ENCODE measurements at places on chromosomes 3 and 15.

- no peaks in the 10 kb centered on the region for H3K36me3 ChIP-seq
- no peak overlapping the region for H3K27ac ChIP-seq
- no peak overlapping the region for H3K4me3 ChIP-seq
These were observed 1181.9 kb downstream of the ROBO2 start for GRCh38 chr3:78221796-78222195.

DNA sequence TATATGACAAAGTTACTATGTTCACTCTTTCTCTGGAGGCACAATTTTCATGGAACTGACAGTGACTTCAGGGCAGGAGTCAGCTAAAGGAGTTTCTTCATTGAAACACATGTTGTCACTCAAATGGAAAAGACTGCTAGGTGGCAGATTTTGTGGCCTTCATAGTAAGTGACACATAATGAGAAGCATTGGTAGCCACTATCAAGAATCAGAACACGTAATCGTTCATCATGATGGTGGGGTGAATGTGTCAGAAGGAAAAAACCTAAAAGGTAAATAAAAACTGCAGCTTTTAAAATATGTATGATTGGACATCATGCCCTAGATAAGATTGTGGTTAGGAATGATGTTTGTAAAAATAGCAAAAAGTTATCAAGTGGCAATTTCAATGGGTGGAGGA is 1491.0 kb downstream of the SI start:
- DNase-seq: no peak
- no peak overlapping the region for H3K4me3 ChIP-seq
- H3K36me3 ChIP-seq: no peaks in the 10 kb centered on the region
- no peaks in the 10 kb centered on the region for H3K27me3 ChIP-seq
- H3K4me1 ChIP-seq: no peaks in the 10 kb centered on the region
- H3K27ac ChIP-seq: no peak overlapping the region

DNA sequence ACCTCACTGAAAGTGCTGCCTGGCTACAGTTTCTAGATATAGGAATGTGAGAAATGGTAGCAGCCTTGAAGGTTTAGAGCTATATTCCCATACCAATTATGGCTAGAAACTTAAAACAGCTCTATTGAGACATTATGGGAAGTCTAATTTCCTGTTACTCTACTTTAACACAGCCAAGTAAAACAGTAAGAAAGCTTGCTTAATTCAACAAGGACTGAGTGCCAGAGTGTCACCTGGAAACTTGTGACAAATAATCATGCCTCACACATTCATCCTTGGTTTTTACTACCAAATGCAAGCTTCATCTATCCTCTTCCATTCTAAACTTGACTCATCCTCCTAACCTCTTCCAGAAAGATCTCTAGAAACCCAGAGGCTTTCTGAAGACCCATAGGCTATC is 41.7 kb downstream of the UBE3A start:
- no peaks in the 10 kb centered on the region for H3K27me3 ChIP-seq
- no peak for DNase-seq
- no peak overlapping the region for H3K4me3 ChIP-seq
- no peak overlapping the region for H3K27ac ChIP-seq
- peaks cover 3% of the 10 kb centered on the region for H3K36me3 ChIP-seq

DNA sequence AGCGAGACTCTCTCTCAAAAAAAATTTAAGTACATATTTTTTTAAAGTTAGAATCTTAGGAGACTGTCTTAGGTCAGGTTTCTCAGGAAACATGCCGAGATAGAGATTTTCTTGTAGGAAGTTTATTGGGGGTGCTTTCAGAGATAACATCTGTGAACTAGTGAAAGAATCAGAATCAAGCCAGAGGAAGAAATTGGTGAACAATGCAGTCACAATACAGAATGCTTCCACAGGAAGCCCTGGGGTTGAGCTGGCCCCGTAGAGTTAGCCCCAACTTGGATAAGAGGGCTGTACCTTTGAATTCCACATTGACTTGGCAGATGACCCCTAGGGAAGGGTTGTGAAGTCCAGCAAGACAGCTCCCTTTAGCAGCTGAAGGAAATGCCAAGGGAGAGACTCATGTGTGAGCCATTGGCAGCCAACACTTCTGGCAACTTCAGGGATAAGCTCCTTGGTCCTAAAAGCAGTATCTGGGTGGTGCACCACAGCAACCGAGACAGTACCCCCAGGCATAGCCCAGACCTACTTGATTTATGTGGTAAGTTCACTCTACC is 7.1 kb upstream of the PLCB2 start:
- peaks cover 32% of the 10 kb centered on the region for H3K4me1 ChIP-seq
- no peak for DNase-seq
- no peak overlapping the region for H3K4me3 ChIP-seq
- H3K36me3 ChIP-seq: no peaks in the 10 kb centered on the region
- no peak overlapping the region for H3K27ac ChIP-seq
- H3K27me3 ChIP-seq: no peaks in the 10 kb centered on the region

DNA sequence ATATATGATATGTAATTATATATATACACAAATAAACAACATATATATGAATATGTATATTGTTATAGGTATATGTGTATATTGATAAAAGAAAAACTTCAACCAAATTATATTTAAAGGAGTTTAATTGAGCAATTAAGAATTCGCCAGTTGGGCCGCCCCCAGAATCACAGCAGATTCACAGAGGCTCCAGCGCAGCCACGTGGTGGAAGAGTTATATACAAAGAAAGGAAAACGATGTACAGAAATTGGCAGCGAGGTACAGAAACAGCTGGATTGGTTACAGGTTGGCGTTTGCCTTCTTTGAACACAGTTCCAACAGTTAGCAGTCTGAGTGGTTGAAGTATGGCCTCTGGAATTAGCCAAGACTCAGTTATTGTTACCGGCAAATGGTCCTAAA is 137.3 kb upstream of the SLC24A5 start:
- H3K27me3 ChIP-seq: no peaks in the 10 kb centered on the region
- H3K4me3 ChIP-seq: no peak overlapping the region
- no peak for DNase-seq
- no peaks in the 10 kb centered on the region for H3K4me1 ChIP-seq
- no peaks in the 10 kb centered on the region for H3K36me3 ChIP-seq

GRCh38 chr3:157128771-157129681 is 30.9 kb downstream of the CCNL1 start:
- peak; percentile 16 for DNase-seq
- no peaks in the 10 kb centered on the region for H3K27me3 ChIP-seq
- peak overlapping the region; percentile 6 for H3K4me3 ChIP-seq
- no peaks in the 10 kb centered on the region for H3K36me3 ChIP-seq

DNA sequence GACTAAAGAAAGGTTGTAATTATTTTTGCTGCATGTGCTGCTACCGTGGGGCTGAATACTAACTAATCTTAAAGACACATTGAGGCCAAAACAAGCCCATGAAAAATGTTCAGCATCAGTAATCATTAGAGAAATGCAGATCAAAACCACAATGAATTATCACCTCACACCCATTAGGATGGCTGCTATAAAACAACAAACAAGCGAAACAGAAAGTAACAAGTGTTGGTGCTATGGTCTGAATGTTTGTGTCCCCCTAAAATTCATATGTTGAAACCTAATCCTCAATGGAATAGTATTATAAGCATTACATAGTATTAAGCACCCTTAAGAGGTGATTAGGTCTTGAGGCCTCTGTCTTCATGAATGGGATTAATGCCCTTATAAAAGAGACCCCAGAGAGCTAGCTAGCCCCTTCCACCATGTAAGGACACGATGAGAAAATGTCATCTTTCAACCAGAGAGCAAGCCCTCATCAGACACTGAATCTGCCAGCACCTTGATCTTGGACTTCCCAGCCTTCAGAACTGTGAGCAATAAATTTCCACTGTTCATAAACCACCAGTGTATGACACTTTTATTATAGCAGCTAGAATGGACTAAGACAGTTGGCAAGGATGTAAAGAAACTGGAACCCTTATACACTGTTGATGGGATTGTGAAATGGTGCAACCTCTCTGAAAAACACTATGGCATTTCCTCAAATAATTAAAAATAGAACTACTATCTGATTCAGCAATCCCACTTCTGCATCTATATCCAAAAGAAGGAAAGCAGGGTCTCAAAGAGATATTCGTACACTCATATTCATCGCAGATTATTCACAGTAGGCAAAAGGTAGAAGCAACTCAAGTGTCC is 76.1 kb downstream of the REC114 start:
- DNase-seq: no peak
- H3K4me3 ChIP-seq: no peak overlapping the region
- peaks cover 12% of the 10 kb centered on the region for H3K4me1 ChIP-seq
- no peaks in the 10 kb centered on the region for H3K27me3 ChIP-seq
- H3K27ac ChIP-seq: no peak overlapping the region

GRCh38 chr15:31571676-31572075 is 245.0 kb downstream of the KLF13 start:
- no peaks in the 10 kb centered on the region for H3K4me1 ChIP-seq
- no peaks in the 10 kb centered on the region for H3K36me3 ChIP-seq

Measured in CD8-positive, alpha-beta memory T cell (primary cell).